SK-MEL-5 (cell line): ENCODE measurements at places on chromosomes 16 and 17. TPM values are rescaled to one million over a fixed set of nuclear protein-coding genes. Genes with fewer than 3 reads are reported as not detected.

DNA sequence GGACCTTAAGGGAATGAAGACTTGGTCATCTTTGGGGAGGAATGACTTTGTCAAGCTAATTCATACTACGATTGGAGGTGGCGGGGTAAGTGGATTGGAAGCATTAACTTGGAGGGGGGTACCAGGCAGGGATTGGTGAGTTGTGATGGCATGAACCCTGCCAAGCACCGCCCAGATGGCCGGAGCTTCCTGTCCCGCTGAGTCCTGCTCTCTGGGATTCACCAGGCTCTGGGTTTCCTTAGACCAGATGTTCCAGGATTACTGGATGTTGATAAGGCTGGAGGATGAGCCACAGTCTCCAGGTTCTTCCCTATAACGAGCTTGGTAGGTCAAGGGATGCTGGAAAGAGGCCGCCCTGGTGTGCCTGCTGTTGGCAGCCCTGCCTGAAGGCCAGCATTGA, 154.9 kb downstream of the SDK2 start:
- no peak for DNase-seq

Gene PMP22
- total RNA-seq, result 53.5 and 54.9 TPM in 2 replicates

Gene GGA3
- total RNA-seq, result 15.7 and 17.4 TPM in 2 replicates

Gene GCGR
- not detected in 2 replicates for total RNA-seq
